Activated T-helper 1 cell treated with anti-CD3 and anti-CD28 coated beads, Interleukin-2, amount 50 U/mL, for 16 hours (primary cell): ENCODE measurements at places on chromosomes 5 and 9.

DNA sequence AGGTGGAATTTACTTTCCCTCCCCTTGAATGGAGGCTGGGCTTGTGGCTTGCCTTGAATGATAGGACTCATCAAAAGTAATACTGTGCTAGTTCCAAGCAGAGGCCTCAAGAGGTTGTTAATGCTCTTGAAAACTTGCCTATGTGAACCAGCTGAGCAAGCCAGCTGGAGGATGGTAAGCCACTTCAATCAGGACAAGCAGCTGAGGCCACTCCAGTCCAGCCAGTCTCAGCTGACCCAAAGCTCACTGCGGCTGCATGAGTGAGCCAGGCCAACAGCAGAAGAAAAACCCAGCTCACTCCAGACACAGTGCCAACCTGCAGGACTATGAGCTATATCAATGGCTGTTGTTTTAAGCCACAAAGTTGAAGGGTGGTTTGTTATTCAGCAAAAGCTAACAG lies 182.8 kb downstream of the MCTP1 start:
- no peak for DNase-seq

GRCh38 chr9:22855980-22856379 lies 409.4 kb downstream of the DMRTA1 start:
- DNase-seq = no peak

DNA sequence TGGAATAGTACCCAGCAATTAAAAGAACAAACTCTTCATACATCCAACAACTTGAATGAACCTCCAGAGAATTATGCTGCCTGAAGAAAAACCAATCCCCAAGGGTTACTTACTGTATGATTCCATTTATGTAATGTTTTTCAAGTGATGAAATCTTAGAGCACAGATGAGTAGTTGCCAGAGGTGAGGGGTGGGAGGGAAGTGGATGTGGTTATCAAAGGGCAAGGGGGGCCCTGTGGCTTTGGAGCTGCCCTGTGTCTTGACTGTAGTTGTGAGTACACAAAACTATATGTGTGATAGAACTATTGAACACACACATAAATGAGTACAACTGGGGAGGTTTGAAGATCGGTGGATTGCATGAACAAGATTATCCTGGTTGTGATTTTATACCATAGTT lies 115.8 kb upstream of the SLC25A48 start:
- no peak for DNase-seq

DNA sequence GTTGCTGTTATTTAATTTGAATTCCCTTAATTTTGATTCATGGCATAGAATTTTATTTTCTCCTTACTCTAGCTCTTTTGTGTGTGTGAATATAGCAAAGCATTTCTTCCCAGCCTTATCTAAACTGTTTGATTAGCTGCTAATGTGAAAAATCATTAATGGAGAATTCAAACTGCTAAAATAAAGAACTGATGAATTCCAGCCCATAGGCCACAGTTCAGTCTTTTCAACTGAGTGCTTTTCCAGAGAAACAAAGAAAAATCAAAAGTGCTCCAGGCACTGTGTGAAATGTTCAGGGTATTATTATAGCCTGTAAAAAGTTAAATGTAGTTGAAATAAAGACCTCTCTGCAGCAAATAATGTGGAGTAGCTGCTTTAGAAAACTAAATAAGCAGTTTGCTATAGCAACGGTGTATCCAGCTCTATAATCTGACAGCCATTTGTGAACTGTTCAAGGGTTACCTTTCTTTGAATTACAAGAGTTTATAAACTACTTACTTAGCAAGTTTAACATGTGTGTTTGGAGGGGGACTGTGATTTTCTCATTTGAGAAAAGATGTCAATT lies 123.8 kb downstream of the GIN1 start:
- DNase-seq = no peak

DNA sequence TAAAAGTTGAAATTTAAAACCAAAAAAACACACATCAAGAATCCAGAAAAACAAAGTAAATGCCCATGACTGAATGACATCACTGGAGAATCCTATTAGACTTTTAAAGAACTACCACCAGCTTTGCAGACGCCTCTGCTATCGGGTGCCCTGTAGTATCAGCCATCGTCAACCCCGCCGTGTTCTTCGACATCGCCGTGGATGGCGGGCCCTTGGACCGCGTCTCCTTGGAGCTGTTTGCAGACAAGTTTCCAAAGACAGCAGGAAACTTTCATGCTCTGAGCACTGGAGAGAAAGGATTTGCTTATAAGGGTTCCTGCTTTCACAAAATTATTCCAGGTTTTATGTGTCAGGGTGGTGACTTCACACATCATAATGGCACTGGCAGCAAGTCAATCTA lies 201.9 kb downstream of the DMAC1 start:
- DNase-seq = no peak

- no peak for DNase-seq
Measured at GRCh38 chr9:86141843-86142242, 42.5 kb upstream of the GOLM1 start.

GRCh38 chr5:131386779-131387178 lies 122.9 kb downstream of the CDC42SE2 start:
- DNase-seq = no peak

DNA sequence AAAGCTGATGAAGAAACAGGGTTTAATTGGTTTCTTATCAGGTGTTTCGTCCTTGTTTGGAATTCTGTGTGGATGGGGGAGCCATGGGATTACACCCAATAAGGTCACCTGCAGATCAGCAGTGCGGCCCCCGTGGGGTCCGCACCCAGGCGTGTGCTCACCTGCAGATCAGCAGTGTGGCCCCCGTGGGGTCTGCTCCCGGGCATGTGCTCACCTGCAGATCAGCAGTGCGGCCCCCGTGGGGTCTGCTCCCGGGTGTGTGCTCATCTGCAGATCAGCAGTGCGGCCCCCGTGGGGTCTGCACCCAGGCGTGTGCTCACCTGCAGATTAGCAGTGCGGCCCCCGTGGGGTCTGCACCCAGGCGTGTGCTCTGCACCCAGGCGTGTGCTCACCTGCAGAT lies 41.7 kb upstream of the CEP72 start:
- DNase-seq = no peak

- no peak for DNase-seq
Measured at GRCh38 chr9:13832446-13832845, 481.5 kb downstream of the NFIB start.

DNA sequence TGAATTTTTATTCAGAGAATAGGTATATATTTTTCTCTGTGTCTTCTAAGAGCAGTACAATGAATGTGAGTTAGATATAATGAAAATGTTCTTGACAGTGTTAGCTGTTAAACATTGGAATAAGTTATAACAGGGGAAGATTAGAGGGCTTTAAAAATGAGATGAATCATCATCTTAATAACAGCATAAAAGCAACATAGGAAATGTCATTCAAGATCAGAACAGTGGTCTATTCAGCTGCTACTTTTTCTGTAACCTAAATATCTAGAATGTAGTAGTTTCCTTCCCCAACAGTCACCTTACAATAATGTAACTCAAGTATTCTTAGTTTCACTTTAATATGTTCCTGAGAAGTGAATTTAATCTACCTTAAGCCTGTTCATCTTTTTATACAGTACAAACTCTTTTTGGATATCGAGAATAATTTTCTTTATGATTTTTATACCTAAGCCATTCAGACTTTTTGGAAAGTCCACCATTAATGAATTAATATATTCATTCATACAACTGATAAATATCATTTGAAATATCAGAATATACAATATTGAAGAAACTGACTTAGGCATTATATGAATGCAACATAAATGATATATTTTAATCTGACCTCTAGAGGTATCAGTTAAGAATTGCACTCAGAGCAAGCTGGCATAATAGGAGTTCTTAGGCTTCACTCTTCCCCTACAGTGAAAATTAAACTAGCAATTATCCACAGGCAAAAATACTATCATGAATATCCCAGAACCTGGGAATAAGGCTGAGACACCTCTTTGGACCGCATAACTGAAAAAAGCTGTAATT lies 66.1 kb upstream of the EDIL3 start:
- DNase-seq = no peak

DNA sequence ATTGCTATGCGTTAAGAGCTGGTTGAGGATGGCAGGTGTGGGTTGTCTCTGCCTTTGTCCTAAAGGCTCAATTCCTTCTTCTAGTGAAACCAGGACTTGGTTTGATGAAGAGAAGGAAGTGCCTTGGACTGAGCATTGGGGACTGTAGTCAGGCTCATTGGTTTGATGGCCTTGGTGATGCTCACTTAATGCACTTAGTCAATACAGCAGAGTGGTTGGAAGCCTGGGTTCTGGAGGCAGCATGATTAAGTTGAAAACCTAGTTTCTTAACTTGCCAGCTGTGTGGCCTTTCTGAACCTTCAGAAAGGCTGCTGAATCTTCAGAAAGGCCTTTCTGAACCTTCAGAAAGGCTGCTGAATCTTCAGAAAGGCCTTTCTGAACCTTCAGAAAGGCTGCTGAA lies 52.4 kb downstream of the PTTG1 start:
- no peak for DNase-seq
